Ecto neural progenitor cell (in vitro differentiated cells): ENCODE measurements at places on chromosomes 4 and X.
A peak's percentile ranks its signal among the peaks of the same experiment; 100 is the strongest.

DNA sequence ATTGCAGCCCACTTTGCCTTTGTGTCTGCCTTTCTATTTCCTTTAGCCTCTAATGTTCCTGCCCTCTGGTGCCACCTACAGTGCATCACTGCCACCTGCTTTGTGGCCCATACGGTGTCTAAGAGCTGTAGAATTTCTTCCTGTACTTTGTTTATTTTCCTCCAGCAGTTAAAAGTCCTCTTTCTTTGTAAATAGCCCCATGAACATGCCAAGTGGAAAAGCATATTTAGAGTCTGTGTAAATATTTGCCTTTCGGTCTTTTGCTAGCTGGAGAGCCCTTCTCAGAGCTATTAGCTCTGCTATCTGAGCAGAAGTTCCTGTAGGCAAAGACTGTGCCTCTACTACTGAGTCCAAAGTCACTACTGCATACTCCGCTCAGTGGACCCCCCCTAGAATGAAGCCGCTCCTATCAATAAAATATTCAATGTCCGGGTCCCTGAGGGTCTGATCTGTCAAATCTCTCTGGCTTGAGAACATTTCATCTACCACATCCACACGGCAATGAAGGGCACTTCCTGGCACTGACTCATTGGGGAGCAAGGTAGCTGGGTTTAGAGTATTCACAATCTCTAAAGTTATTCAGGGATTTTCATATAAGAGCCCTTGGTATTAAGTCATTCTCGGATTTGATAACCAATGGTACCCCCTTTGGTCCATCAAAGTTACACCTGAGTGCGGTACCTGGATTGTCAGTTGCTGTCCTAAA, 36.3 kb downstream of the SULT1E1 start:
- DNase-seq: no peak

GRCh38 chr4:42655921-42656678, 805 bp downstream of the ATP8A1 start:
- peak; percentile 71 for DNase-seq

GRCh38 chr4:14888790-14889572, 113.3 kb upstream of the CPEB2 start:
- DNase-seq: no peak

DNA sequence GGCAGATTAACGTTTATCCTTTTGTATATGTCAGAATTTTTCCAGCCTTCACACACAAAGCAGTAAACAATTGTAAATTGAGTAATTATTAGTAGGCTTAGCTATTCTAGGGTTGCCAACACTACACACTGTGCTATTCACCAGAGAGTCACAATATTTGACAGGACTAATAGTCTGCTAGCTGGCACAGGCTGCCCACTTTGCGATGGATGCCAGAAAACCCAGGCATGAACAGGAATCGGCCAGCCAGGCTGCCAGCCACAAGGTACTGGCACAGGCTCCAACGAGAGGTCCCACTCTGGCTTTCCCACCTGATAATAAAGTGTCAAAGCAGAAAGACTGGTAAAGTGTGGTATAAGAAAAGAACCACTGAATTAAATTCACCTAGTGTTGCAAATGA, 94.8 kb downstream of the TET2 start:
- DNase-seq: no peak

DNA sequence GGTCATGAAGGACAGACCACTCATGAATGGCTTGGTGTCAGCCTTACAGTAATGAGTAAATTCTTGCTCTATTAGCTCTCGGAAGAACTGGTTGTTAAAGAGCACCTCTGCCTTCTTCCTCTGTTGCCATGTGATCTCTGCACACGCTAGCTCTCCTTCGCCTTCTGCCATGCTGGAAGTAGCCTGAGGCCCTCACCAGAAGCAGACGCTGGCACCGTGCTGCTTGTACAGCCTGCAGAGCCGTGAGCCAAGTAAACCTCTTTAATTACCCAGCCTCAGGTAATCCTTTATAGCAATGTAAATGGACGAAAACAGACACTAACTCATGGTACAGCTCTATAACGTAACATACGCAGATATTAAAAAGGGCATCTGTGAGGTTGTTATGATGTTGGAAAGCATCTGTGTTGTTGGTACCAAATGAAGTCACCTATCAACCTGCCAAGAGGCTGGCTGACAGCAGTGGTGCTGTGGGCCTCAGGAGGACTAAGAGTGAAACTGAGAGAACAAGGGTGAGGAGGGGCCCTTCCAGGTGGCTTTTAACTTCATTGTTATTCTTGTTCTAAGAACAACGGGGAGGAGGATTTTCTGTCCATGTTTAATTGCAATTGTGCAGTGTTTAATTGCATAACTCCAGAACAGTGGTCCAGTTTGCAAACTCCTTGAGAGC, 69.2 kb downstream of the CRMP1 start:
- no peak for DNase-seq

DNA sequence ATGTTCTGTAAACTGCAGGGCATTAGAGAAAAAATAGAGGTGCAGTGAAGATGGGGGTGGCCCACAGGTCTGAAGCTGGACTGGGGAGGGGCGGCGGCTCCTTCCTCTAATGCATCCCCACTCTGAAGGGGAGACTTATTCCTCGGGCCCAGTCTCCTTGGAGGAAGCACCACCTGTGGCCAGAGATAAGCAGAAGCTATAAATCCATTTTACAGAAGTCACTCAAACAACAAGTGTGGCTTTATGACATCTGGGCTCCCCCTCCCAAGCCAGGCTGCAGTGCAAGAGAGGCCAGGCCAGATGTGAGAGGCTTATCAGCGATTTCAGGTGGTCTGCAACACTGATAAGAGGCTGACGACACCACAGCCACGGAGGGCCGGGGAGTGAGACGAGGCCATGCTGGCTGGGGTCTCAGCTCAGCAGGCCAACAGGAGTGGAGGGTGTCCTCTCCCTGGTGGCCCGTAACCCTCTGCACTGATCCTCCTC, 15.8 kb downstream of the CYTL1 start:
- DNase-seq: no peak

GRCh38 chrX:38804432-38804681, 3.1 kb downstream of the MID1IP1 start:
- no peak for DNase-seq

DNA sequence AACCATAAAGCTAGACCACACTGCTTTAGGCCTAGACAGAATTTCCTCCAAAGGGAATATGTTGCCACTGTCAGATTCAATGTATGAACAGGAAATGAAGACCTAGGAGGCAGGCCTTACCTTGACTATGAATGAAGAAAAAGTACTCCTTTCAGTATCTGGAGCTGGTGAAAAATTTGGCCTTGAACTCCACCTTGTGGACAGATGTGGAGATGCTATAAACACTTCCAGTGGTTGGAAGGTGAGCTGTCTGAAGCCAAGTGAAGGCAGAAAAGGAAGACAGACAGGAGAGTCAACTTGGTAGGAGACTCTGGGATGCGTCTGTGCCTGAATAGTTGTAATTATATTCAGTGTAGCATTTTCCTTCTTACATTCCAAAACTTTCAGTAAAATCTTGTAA, 17.2 kb downstream of the SPIN3 start:
- no peak for DNase-seq

GRCh38 chr4:77093401-77093800, 17.6 kb upstream of the CCNI start:
- no peak for DNase-seq

GRCh38 chr4:118865091-118865708, 23.5 kb upstream of the SYNPO2 start:
- DNase-seq: peak; percentile 52

- no peak for DNase-seq
These were observed 163.9 kb downstream of the SLC7A11 start for GRCh38 chr4:138078253-138078652.
